AG08396 (cell line): ENCODE measurements at places on chromosomes 13 and 19.
A peak's percentile ranks its signal among the peaks of the same experiment; 100 is the strongest.

DNA sequence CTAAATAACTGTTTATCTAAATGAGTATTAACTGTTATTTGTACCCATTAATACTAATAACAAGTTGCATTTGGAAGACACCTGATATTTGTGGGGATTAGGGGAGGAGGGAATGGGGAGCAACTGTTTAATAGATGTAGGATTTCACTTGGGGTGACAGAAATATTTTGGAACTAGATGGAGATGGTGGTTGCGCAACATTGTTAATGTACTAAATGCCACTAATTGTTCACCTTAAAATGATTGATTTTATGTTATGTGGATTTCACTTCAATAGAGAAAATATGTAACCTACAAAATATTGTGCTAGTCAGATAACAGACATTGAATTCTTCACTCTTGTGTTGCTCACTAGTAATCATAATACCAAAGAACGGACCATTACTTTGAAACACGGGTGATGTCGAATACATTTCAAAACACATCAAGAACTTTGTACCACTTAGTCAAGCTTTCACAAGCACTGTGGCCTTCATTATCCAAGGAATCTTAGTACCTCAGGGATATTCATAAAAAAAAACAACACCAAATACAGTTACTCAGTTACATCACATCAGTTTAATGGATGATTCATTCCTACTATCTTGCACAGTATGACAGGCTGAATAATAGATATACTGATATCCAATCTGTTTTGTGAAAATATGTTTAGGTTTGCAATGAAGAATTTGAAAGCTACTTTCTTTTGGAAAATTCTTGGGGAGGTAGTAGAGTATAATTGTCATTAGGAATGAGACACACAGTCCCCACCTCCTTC, 721.8 kb downstream of the PCDH9 start:
- no peak for DNase-seq

GRCh38 chr19:5504114-5504513, 48.9 kb downstream of the ZNRF4 start:
- no peak for DNase-seq

- DNase-seq: no peak
Observed at GRCh38 chr13:29791997-29792780, 58.2 kb downstream of the UBL3 start.

GRCh38 chr13:96428911-96429310, 339.0 kb downstream of the HS6ST3 start:
- no peak for DNase-seq

- no peak for DNase-seq
Observed at GRCh38 chr19:21158523-21159135, 16.8 kb downstream of the ZNF431 start.

DNA sequence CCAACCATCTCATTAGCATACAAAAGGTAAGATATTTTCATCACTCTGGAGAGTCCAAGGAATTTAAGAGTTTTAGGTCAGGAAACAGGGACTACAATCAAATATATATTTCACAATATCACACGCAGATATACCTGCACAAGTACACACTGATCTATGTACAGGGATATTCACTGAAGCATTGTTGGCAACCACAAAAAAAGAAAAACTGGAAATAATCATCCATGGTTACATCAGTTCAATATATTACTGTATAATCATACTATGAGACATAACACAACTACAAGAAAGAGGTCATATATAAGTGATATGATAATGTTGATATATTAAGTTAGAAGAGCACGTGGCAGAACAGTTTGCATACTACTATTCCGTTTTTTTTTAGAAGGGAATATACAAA, 2.2 kb upstream of the SERP2 start:
- DNase-seq: no peak

DNA sequence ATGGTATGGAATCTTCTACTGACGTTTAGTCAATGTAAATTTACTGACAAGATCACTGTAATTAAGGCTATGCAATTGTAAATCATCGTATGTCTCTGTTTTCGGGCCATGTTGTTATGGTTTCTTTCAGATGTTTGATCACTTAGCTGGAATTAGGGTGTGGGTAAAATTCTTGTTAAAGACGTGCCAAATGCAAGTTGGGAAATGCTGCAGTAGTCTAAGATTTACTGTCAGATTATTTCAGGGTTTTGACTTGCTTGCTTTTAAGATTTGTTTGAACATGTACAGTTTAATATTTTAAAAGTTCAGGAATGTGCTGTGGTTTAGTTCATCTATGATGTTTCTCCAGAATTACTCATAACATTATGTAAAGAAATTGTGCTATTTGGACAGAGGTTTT, 10.8 kb downstream of the NDFIP2 start:
- peak; percentile 30 for DNase-seq

GRCh38 chr19:40927567-40927966, 45.5 kb upstream of the CYP2A7 start:
- DNase-seq: no peak

DNA sequence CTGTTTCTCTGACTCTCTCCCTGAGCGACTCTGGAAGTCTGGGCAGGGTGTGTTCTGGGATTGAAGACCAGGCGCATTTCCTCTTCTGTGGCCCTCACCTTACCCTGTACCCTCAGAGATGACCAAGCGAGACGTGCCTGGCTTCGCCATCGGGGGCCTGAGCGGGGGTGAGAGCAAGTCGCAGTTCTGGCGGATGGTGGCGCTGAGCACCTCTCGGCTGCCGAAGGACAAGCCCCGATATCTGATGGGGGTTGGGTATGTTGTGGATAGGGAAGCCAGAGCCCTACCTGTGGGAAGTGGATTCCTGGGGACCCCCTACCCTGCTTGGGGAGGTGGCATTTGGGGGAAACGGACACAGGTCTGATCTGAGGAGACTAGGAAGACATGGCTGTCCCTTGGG, 5.8 kb upstream of the DNM2 start:
- DNase-seq: no peak

DNA sequence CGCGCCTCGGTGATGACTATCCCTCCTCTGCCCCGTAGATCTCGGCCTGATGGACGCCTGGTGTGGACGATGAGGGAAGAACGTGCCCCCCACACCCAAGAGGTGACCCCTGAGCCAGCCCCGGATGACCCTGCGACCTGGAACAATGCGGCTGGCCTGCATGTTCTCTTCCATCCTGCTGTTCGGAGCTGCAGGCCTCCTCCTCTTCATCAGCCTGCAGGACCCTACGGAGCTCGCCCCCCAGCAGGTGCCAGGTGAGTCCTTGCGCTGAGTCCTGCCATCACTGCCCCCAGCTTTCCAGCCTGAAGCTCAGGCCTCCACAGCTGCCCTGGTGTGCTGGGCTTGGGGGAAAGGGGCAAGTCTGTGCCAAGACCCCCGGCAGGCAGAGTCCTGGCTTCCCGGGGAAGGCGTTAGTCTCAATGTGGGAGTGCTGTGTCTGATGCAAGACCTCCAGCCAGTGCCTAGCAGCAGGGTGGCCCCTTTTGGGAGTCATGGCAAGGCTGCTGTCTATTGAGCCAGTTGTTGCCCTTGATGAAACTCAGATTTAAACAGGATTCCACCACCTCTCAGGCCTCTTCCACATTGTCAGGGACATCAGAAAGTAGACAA, 67.5 kb downstream of the CHST8 start:
- DNase-seq: no peak

GRCh38 chr13:111319998-111320911, at the start of gene TEX29:
TSS of gene TEX29 (plus strand) at chr13:111320642. CDS start at chr13:111320891, 249 bp downstream.
- DNase-seq: no peak

DNA sequence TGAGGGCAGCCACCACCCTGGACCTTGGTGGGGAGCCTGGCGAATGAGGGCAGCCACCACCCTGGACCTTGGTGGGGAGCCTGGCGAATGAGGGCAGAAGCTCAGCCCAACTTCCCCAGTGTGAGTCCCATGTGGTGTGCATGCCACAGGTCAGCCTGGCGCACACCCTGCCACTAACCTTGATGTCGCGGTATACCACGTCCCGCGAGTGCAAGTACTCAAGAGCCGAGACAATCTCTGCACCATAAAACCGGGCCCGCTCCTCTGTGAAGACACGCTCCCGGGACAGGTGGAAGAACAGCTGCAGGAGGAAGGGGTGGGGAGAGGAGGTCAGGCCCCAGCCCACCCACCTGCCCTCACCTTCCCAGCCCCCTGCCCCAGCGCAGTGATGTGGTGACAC, 11.3 kb upstream of the CCNP start:
- DNase-seq: no peak

GRCh38 chr13:98173431-98174152, 3.5 kb downstream of the RNF113B start:
- peak; percentile 88 for DNase-seq

GRCh38 chr19:50878851-50879250, 5.6 kb downstream of the KLK2 start:
- no peak for DNase-seq

- DNase-seq: no peak
Observed at GRCh38 chr13:76725211-76725610, 161.0 kb downstream of the KCTD12 start.

- no peak for DNase-seq
Observed at GRCh38 chr19:35024095-35024494, 6.2 kb upstream of the SCN1B start.

DNA sequence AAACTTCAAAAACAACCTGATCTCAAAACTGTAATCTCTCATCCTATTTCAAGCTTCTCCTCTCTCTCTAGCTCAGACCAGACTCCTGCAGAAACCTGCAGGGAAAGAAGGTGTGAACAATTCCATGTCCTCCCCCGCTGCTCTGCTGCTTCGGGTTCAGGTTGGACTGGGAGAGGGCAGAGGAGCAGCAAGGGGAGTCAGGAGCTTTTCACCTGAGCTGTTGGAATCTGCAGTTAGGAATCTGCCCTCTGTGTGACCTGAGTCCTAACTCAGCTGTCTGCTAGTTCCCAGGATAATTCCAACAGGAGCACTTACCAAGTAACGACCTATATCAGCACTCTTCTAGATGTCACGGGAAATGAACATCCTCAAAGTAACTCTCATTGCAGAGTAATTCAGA, 118.3 kb downstream of the DNAJC15 start:
- DNase-seq: no peak

DNA sequence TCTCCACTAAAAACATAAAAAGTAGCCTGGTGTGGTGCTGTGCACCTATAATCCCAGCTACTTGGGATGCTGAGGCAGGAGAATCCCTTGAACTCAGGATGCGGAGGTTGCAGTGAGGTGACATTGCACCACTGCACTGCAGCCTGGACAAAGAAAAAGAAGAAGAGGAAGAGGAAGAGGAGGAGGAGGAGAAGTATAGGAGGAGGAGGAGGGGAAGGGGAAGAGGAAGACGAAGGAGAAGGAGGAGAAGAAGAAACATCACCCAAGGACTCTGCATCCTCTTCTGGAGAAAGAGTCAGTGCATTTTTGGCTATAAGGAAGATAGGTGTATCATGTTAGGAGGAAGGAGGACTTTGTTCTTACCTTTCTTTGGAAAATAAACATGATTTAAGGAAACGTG, 13.0 kb upstream of the FPR3 start:
- DNase-seq: no peak

GRCh38 chr13:24688950-24689349, 8.7 kb downstream of the ATP12A start:
- no peak for DNase-seq

DNA sequence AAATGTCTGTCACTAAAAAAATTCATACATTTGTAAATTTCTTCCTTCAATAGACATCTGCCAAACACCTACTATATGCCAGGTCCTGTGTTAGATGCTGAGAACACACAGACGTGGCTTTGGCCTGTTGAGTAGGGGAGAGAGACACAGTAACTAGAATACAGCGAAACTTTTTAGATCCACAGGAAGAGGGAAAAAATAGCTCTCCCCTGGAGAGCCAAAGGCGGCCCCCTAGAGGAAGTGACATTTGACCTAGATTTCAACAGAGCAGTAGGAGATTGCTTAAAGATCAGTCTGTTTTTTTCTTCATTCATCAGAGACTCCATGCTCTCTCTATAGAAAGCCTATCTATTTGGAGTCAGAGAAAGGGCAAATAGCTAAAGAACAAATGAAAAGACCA, 11.3 kb downstream of the LCP1 start:
- no peak for DNase-seq

DNA sequence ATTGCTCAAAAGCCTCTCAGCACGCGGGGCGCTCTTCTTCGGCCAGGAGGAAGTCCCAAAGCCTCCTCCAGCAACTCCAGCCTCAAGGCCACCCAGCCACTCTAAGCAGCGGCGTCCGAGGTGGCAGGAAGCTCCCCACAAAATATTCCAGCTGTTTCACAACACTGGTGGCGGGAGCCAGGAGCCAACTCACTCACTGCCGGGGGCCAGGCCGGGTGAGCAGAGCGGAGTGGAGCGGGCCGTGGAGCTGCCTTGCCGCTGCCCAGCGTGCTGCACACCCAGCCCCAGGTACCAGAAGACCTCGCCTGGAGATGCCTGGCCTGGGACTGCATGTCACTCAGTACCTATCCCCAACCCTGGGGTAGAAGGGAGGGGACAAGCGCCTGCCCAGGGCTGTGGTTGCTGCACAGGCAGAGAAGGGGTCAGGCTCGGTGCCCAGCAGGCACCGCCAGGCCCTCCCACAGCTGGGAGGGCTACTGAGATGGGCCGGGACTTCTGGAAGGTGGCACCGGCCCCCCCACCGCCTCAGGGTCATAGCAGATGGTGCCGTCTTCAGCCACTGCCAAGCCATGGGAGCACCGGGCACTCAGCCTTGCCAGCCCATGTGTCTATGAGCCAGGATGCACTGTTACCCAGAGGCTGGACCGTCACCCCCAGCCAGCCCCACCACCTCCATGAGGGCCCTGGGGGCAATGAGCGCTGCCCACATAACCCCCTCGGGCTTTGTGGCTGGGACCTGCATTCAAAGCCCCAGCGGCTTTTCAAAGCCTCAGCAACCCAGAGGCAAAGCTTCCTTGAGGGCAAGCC, 59.2 kb downstream of the MLLT1 start:
- peak; percentile 77 for DNase-seq

- no peak for DNase-seq
Observed at GRCh38 chr13:112250788-112251445, 125.2 kb upstream of the SPACA7 start.

DNA sequence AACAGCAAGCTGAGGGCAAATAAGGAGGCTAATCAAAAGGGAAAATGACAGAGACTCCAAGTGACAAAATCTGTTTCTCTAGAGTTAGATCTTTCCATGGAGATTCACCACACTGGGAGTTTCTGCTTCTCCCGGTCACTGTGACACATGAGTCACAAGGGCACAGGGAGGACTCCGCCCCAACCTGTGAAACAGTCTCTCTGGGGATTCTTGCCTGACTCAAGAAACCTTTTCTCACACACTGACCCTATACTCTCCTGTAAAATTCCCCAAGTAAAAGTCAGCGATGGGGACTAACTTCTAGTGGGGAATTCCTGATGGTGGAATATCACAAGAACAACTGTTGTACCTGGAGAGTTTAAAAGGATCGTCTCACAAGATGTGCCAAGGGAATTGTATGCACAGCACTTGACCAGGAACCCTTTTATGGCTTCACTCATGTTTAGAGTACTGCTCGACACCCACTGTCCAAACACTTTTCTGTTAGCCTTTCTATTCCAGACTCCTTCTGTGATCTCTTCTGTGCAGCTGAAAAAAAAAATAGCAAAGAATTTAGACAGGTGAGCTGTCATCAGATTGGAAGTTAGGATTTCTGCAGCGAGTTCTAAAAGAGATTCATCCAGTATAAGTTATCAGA, 46.8 kb upstream of the URAD start:
- DNase-seq: no peak

DNA sequence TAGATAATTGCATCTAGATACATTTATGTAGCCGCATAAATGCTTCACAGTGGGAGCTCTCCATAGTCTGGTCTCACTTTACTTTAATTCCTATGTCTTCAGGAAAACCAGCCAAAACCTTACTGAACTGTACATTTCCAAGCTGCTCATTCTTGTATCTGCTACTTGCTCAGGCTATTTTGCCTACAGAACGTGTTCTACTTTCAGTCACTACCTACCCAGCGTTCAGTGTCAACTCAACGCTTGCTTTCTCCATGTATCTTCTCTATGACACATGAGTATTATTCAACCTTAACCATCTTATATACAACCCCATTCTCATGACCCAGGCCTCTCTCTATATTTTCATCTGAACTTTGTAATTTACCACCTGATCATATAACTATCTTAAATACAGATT, 101.9 kb downstream of the KLF12 start:
- no peak for DNase-seq
